ENCODE measurements at places on chromosomes 1 and 21. TPM values are rescaled to one million over a fixed set of nuclear protein-coding genes. Genes with fewer than 3 reads are reported as not detected.

GRCh38 chr1:152869808-152870419 lies 8.2 kb upstream of the SMCP start:
- no peak overlapping the region for H3K27ac ChIP-seq
- no peak for DNase-seq
- H3K27me3 ChIP-seq: no peaks in the 10 kb centered on the region
- no peaks in the 10 kb centered on the region for H3K4me1 ChIP-seq
- no peaks in the 10 kb centered on the region for H3K36me3 ChIP-seq

GRCh38 chr1:27071049-27071416 lies 58.4 kb upstream of the TENT5B start:
- no peaks in the 10 kb centered on the region for H3K36me3 ChIP-seq
- H3K27me3 ChIP-seq: peaks cover 4% of the 10 kb centered on the region
- no peak overlapping the region for H3K27ac ChIP-seq
- DNase-seq: no peak
- H3K4me3 ChIP-seq: no peak overlapping the region

- no peak overlapping the region for H3K27ac ChIP-seq
- no peaks in the 10 kb centered on the region for H3K4me1 ChIP-seq
- H3K27me3 ChIP-seq: peaks cover 2% of the 10 kb centered on the region
- no peaks in the 10 kb centered on the region for H3K36me3 ChIP-seq
- no peak for DNase-seq
These were observed 11.3 kb upstream of the SYT6 start for GRCh38 chr1:114164840-114165543.

RAP1GAP gene
- total RNA-seq: 0.21 TPM

CYP4A11 gene
- total RNA-seq: not detected

- peaks cover 36% of the 10 kb centered on the region for H3K36me3 ChIP-seq
- H3K27ac ChIP-seq: peak overlapping the region; percentile 39
- no peaks in the 10 kb centered on the region for H3K27me3 ChIP-seq
- DNase-seq: no peak
- peaks cover 40% of the 10 kb centered on the region for H3K4me1 ChIP-seq
These were observed 2.3 kb upstream of the MKNK1 start for GRCh38 chr1:46606255-46606965.

CFHR5 gene
- not detected for total RNA-seq
